ENCODE measurements at places on chromosomes 16 and 17. TPM values are rescaled to one million over a fixed set of nuclear protein-coding genes. Genes with fewer than 3 reads are reported as not detected.

PLA2G10 gene
- total RNA-seq = not detected

KLHL10 gene
- under 0.01 TPM for total RNA-seq

NARF gene
- 50.3 TPM for total RNA-seq

CCL14 gene
- not detected for total RNA-seq

CLEC18A gene
- under 0.01 TPM for total RNA-seq

ITGAD gene
- total RNA-seq = not detected

KRTAP9-8 gene
- not detected for total RNA-seq

TP53TG3F gene
- not detected for total RNA-seq

C17orf107 gene
- 5.7 TPM for total RNA-seq

COX10 gene
- total RNA-seq = 20.2 TPM

RHOT1 gene
- 32.6 TPM for total RNA-seq

RASL10B gene
- 4.6 TPM for total RNA-seq

CAPN15 gene
- 34.9 TPM for total RNA-seq

B3GNT9 gene
- total RNA-seq = 42.5 TPM

CENPN gene
- total RNA-seq = 32.0 TPM

KCNJ18 gene
- not detected for total RNA-seq

OTOP3 gene
- not detected for total RNA-seq

HBZ gene
- total RNA-seq = not detected

PRSS33 gene
- not detected for total RNA-seq

CFAP119 gene
- 4.6 TPM for total RNA-seq

SPNS3 gene
- not detected for total RNA-seq

GLG1 gene
- total RNA-seq = 120 TPM

CD300LB gene
- total RNA-seq = not detected

HEXIM2 gene
- 6.6 TPM for total RNA-seq

KLHL11 gene
- 13.5 TPM for total RNA-seq

C1QTNF1 gene
- total RNA-seq = 28.3 TPM

ABAT gene
- 3.5 TPM for total RNA-seq

All from myometrial cell (primary cell).